A549 treated with CORT108297 at 1 μM for 4 hours (cell line): ENCODE measurements at places on chromosomes 7 and 10. TPM values are rescaled to one million over a fixed set of nuclear protein-coding genes. Genes with fewer than 3 reads are reported as not detected.

The STEAP4 gene
- total RNA-seq: 0.03 TPM in 1 of 5 replicates, not detected in the others

The PCLO gene
- total RNA-seq: 0.79 to 1.4 TPM (median 0.96 TPM) in 5 replicates

The CTAGE8 gene
- total RNA-seq: 0.03 TPM in 1 of 5 replicates, not detected in the others

The HMX3 gene
- 0.09 TPM in 1 of 5 replicates, not detected in the others for total RNA-seq

The DPP6 gene
- total RNA-seq: not detected in 5 replicates

The MPP7 gene
- 0.07 to 0.15 TPM (median 0.11 TPM) in 5 replicates for total RNA-seq

The GRM3 gene
- total RNA-seq: not detected in 5 replicates

The AMZ1 gene
- 0.02 to 0.06 TPM in 2 of 5 replicates, not detected in the others for total RNA-seq

The KMT2E gene
- 13.6 to 20.6 TPM (median 18.9 TPM) in 5 replicates for total RNA-seq

The CCDC3 gene
- total RNA-seq: 0.75 to 1.2 TPM (median 1.2 TPM) in 5 replicates

The PIK3CG gene
- not detected in 5 replicates for total RNA-seq

The FAM25A gene
- 0.56 TPM in 1 of 5 replicates, not detected in the others for total RNA-seq

The SPRN gene
- total RNA-seq: 0.17 to 0.36 TPM (median 0.26 TPM) in 5 replicates

The OR2A1 gene
- total RNA-seq: not detected in 5 replicates

The TMEM140 gene
- total RNA-seq: 0.98 to 1.8 TPM (median 1.1 TPM) in 5 replicates

The ACTR3C gene
- total RNA-seq: 0.17 TPM in 1 of 5 replicates, not detected in the others

The ST8SIA6 gene
- total RNA-seq: 0.03 to 0.08 TPM (median 0.04 TPM) in 3 of 5 replicates, not detected in the others

The RBP4 gene
- 5.0 to 10.3 TPM (median 8.8 TPM) in 5 replicates for total RNA-seq

The SUGCT gene
- 0.56 to 1.6 TPM (median 0.95 TPM) in 5 replicates for total RNA-seq

The SMARCD3 gene
- total RNA-seq: 8.6 to 12.4 TPM (median 10.4 TPM) in 5 replicates

The CLDN15 gene
- total RNA-seq: 7.7 to 15.5 TPM (median 13.1 TPM) in 5 replicates

The CARD11 gene
- total RNA-seq: 1.0 to 2.2 TPM (median 1.6 TPM) in 5 replicates

The ZNF425 gene
- total RNA-seq: 0.97 to 1.5 TPM (median 0.98 TPM) in 5 replicates

The UPK3BL2 gene
- 2.1 to 3.8 TPM (median 2.7 TPM) in 5 replicates for total RNA-seq

The ZNF488 gene
- total RNA-seq: 10.3 to 15.1 TPM (median 13.3 TPM) in 5 replicates

The DNAH11 gene
- total RNA-seq: 0.12 to 0.37 TPM (median 0.15 TPM) in 5 replicates

The MYL10 gene
- not detected in 5 replicates for total RNA-seq

The TMEM178B gene
- 1.1 to 1.8 TPM (median 1.4 TPM) in 5 replicates for total RNA-seq

The RAPGEF5 gene
- total RNA-seq: 0.03 to 0.12 TPM (median 0.07 TPM) in 5 replicates

The NKX2-3 gene
- 0.06 to 0.11 TPM in 2 of 5 replicates, not detected in the others for total RNA-seq

The PRTFDC1 gene
- 14.7 to 20.6 TPM (median 17.8 TPM) in 5 replicates for total RNA-seq

The SCRN1 gene
- total RNA-seq: 50.4 to 66.4 TPM (median 61.2 TPM) in 5 replicates

The CFAP69 gene
- 1.4 to 3.8 TPM (median 2.5 TPM) in 5 replicates for total RNA-seq

The MSMB gene
- total RNA-seq: not detected in 5 replicates

The MYOZ1 gene
- not detected in 5 replicates for total RNA-seq

The DOCK4 gene
- total RNA-seq: 3.7 to 6.3 TPM (median 5.6 TPM) in 5 replicates

The LIPJ gene
- total RNA-seq: not detected in 5 replicates

The HOGA1 gene
- 0.76 to 1.8 TPM (median 1.1 TPM) in 5 replicates for total RNA-seq

The ELFN1 gene
- total RNA-seq: 0.35 to 0.48 TPM (median 0.37 TPM) in 5 replicates

The ECHDC3 gene
- total RNA-seq: 7.9 to 11.5 TPM (median 11.3 TPM) in 5 replicates

The NUTM2A gene
- 0.03 to 0.14 TPM (median 0.09 TPM) in 5 replicates for total RNA-seq

The AQP1 gene
- total RNA-seq: 0.36 to 0.55 TPM (median 0.42 TPM) in 5 replicates

The ECHS1 gene
- total RNA-seq: 136 to 162 TPM (median 147 TPM) in 5 replicates

The ITIH5 gene
- total RNA-seq: 0.06 to 0.16 TPM (median 0.08 TPM) in 5 replicates

The ATP6V0A4 gene
- 0.12 to 0.18 TPM (median 0.15 TPM) in 5 replicates for total RNA-seq

The PCDH15 gene
- total RNA-seq: 0.06 TPM in 1 of 5 replicates, not detected in the others

The UCMA gene
- total RNA-seq: not detected in 5 replicates

The RPEL1 gene
- 0.05 to 0.08 TPM (median 0.07 TPM) in 4 of 5 replicates, not detected in the other for total RNA-seq

The LHPP gene
- 10.6 to 13.5 TPM (median 11.6 TPM) in 5 replicates for total RNA-seq

The NPY4R2 gene
- 18.0 to 34.7 TPM (median 31.2 TPM) in 5 replicates for total RNA-seq

The TRIM50 gene
- total RNA-seq: not detected in 5 replicates

The SPDYE8 gene
- not detected in 5 replicates for total RNA-seq

The PRKCQ gene
- 4.0 to 4.8 TPM (median 4.2 TPM) in 5 replicates for total RNA-seq
